ENCODE measurements at places on chromosomes 12 and 14. TPM values are rescaled to one million over a fixed set of nuclear protein-coding genes. Genes with fewer than 3 reads are reported as not detected.

GRCh38 chr12:116818341-116818856 lies 62.8 kb downstream of the HRK start:
- no peak for DNase-seq

- DNase-seq = no peak
Measured at GRCh38 chr12:72234886-72235285, 37.3 kb upstream of the TRHDE start.

- no peak for DNase-seq
Measured at GRCh38 chr14:90263748-90264449, 7.5 kb downstream of the PSMC1 start.

The CD163L1 gene
- total RNA-seq = 9.5 TPM

GRCh38 chr12:42660968-42661937 lies 71.7 kb upstream of the PRICKLE1 start:
- no peak for DNase-seq

The GNB3 gene
- total RNA-seq = 5.3 TPM

GRCh38 chr12:21526721-21527345 lies 737 bp downstream of the SPX start:
- DNase-seq = no peak

GRCh38 chr12:32444895-32445294 lies 45.5 kb downstream of the FGD4 start:
- peak; percentile 74 for DNase-seq

The AQP5 gene
- total RNA-seq = not detected

- no peak for DNase-seq
Measured at GRCh38 chr14:39452680-39453079, 20.4 kb upstream of the FBXO33 start.

DNA sequence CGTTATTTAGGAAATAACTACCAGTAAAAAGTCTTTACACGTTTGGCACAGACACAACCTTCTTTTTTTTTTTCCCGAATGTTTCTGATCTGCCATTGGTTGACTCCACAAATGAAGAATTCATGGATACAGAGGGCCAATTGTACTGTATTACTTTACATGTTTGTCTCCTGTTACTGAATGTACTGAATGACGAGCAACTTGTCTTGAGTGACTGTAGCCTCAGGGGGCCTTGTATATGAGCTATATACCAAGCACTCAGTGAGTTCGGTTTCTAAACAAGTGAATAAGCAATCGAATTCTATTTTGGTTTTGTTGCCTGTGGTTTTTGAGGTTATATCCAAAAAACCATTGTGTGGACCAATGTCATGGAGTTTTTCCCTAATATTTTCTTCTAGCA lies 480.0 kb upstream of the SYT1 start:
- no peak for DNase-seq

The COX8C gene
- total RNA-seq = not detected

GRCh38 chr14:22313172-22313801 lies 275.7 kb downstream of the DAD1 start:
- DNase-seq = no peak

The RTL1 gene
- total RNA-seq = not detected

The KRT72 gene
- not detected for total RNA-seq

The TPPP2 gene
- 0.58 TPM for total RNA-seq

DNA sequence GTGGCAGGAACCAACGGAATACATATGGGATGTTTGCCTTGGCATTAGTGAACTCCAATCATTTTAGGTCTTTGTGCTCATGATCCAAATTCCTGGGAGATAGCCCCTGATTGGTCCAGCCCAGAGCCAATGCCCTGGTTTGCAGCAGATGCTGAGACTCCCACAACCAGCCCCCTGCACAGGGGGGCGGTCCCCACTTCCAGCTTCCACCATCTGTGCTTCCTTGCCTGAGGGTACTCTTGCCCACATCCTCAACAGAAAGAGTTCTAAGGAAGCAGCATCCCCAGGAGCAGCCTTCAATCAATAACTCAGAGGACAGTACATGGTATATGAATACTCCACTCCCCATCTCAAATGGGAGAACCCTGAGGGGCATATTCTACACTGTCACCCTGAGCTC lies 39.7 kb upstream of the FICD start:
- DNase-seq = no peak

DNA sequence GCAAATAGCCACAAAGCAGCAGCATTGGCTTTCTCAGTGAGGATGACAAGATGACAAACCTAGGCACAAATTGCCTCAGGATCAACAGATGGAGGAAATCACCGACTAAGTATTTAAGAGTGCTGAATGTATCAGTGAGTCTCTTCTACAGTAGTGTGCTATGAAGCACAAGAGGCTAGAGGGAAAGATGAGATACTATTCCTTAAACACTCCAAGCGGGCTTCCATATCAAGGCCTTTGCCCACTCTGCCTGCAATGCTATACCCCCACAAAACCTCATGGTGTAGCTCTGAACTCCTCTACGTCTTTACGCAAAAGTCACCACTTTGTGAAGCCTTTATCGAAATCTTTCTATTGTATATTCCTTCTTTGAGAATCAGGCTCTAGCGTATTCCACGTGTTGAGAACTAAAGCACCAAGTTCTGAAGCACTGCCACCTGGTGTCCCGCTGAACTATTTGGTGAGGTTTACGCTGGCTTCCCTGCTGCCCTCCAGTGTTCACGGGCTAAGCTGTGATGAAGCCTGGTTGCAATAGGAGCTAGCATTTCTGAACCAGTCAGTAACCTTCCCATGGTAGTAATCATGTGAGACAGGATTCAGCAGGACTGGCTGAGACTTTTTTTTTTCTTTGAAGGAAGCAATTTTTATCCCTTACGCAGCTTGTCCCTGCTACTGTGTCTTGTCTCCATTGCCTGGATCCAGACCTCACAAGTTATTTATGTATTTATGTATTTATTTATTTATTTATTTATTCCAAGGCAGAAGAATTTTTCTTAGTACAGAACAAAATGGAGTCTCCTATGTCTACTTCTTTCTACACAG lies 426.5 kb upstream of the OR4E1 start:
- peak; percentile 44 for DNase-seq

DNA sequence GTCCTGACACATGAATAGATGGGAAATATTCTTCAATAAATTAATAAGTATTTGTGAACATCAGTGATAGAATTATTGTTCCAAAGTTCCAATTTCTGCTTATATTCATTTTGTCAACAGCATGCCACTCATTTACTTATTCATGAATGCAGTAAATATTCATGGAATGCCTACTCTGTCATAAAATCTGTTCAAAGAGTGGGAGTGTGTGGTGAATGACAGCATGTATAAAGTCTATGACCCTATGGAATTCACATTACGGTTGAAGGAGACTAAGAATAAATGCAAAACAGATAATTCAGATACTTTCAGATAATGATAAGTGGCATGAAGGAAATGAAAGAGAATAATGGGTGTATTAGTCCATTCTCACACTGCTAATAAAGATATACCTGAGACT lies 494.7 kb downstream of the NRXN3 start:
- no peak for DNase-seq

GRCh38 chr14:21279783-21280182 lies at the start of gene RPGRIP1:
Gene RPGRIP1 (plus strand): TSS chr14:21280083. CDS start chr14:21287977, 7,894 bp downstream.
- DNase-seq = no peak

DNA sequence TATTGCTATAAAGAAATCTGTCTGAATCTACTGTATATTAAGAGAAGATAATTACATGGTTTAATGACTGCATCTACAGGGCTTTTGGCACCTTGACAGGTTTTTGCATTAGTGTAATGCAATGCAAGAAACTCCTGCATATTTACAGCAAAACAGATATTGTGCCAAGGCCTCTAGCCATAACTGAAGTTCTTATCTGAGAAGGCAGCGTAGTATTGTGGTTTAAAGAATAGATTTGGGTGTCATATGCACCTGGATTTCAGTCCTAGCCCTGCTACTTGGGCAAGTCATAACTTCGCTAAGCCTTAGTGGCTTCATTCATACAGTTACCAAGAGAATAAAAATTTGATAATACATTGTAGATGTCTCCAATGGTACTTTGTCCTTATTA lies 350.1 kb downstream of the CCDC91 start:
- DNase-seq = no peak

The SLC4A8 gene
- 0.84 TPM for total RNA-seq

- DNase-seq = no peak
Measured at GRCh38 chr12:27104546-27104945, 22.2 kb upstream of the C12orf71 start.

DNA sequence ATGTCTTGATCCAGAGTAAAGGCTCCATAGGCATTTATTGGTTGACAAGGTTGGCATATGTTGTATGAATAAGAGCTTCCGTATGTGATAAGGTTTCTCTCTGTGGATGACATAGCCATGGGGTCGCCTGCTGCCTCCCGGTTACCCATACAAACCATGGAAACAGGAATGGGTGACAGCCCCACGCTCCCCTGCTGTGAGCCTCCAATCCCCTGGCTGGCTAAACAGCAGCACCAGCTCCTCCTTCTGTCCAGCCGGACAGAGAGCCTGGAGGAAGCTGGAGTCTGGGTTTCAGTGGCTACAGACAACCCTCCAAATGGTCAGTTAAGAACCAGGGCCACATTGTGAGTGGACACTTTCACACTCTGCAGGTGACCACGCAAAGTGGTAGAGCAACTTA lies 131.1 kb downstream of the CALM1 start:
- no peak for DNase-seq

GRCh38 chr14:81682701-81683100 lies 149.0 kb upstream of the SEL1L start:
- no peak for DNase-seq

- DNase-seq = no peak
Measured at GRCh38 chr12:116659771-116660481, 77.9 kb downstream of the SPRING1 start.

- DNase-seq = no peak
Measured at GRCh38 chr12:107518868-107519267, 166.7 kb upstream of the PWP1 start.

GRCh38 chr14:64841121-64841651 lies 38.5 kb downstream of the SPTB start:
- DNase-seq = no peak

The REP15 gene
- 51.1 TPM for total RNA-seq

DNA sequence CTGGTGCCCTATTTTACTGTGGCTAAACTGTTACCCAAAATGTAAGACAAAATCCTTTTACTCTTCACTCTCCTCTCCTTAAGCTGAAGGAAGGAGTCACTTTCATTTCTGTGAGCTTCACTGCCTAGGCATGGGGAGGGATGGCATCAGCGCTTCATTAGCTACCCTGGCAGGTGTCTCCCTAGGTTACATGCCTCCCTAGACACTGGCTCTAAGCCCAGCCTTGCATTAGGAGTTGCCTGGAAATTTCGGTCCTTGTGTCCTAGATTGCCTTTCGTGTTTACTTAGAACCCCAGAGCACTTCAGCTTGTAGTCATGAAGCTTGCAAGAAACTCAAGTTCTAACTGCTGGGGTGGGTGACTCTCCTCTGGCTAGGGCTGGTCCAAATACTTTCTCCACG lies 520.5 kb upstream of the STXBP6 start:
- no peak for DNase-seq

DNA sequence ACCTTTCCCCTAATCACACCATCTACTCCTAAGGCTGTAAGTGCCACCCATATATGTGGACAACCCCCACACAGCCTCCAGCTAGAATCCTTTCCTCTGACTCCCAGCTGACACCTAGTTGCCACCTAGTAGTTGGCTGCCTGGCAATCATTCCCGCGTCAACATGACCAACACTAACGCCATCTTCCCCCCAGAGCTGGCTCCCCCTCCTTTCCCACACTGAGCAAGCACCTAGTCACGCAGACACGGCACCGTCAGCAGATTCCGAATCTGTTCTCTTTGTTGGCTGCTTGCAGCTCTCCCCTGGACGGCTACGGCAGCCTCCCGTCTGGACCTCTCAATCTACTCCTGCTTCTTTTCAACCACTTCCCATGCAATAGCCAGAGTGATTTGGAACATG lies 27.7 kb downstream of the UBR7 start:
- DNase-seq = no peak

The CBLN3 gene
- total RNA-seq = 2.6 TPM

- DNase-seq = no peak
Measured at GRCh38 chr14:60508707-60509437, at the start of gene SIX6. Gene SIX6 (plus strand): TSS chr14:60509146. CDS start chr14:60509399, 253 bp downstream.

The IQSEC3 gene
- 1.1 TPM for total RNA-seq

Data from mucosa of descending colon (tissue), 3 donors.